ENCODE measurements at places on chromosomes 7 and 10.

GRCh38 chr7:97351488-97351887 is 234.0 kb downstream of the SDHAF3 start:
- no peak for DNase-seq

GRCh38 chr7:150784954-150785353 is 15.2 kb downstream of the TMEM176B start:
- no peak for DNase-seq

DNA sequence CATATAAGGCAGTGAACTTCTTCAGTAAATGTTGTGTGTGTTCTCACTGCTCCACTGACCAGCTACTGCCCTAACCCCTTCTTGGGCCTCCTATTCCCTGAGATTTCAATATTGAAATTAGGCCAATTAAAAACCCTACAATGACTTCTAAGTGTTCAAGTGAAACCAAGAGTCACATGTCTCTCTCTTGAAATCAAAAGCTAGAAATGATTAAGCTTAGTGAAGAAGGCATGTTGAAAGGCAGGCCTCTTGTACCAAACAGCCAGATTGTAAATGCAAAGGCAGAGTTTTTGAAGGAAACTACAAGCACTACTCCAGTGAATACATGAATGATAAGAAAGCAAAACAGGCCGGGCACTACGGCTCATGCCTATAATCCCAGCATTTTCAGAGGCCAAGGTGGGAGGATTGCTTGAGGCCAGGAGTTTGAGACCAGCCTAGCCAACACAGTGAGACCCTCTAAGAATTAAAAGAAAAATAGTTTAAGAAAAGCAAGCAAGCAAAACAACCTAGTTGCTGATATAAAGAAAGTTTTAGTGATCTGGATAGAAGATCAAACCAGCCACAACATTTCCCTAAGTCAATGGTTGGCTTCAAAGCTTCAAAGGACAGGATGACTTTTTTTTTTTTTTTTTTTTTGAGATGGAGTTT is 22.3 kb downstream of the BRAF start:
- no peak for DNase-seq

- DNase-seq, result no peak
These were observed 17.5 kb downstream of the TWIST1 start for GRCh38 chr7:19099924-19100323.

- DNase-seq, result no peak
These were observed 48.9 kb downstream of the AKR1D1 start for GRCh38 chr7:138125119-138125518.

DNA sequence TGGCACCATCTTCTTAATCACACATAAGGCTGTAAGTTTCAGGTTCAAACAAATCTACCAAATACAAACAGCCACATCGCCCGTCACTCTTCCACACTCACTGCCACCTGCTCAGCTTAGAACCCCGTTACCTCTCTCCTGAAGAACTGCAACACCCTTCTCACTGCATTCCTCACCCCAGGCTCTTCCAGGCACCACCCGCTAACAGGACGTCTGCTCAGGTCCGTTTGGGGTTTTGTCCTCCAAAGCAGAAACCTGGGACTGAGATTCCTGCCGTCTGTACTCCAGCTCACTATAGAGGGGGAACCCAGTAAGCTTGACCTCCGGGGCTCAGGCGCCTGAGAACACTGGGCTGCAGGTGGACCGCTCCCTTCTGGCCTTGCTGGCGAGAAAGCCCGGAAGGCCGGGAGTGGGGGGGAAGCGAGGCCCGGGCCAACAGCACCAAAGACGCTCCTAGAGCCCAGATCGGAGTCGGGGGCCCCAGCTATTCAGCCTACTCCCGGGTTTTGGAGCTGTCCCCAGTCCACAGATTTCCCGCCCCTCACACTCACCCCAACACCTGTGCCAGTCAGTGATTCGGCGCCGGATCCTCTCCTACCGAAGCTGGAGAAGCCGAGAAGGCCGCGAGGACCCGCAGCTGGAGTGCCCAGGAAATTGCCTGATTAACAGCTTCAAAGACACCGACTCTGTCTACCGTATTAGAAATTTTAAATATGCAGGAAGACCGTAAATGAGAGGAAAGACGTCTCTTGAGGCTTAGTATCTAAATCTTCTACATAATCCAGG is at the start of gene AP3M1:
TSS of gene AP3M1 (minus strand) at position 625 of the 786 bp plus-strand sequence. CDS start 12,449 bp downstream, outside the sequence.
- no peak for DNase-seq
